Activated CD8-positive, alpha-beta memory T cell treated with anti-CD3 and anti-CD28 coated beads, Interleukin-2, amount 10 ng/mL, durations not matched to agents 7 days and 5 days (primary cell): ENCODE measurements at places on chromosomes 11 and 22. TPM values are rescaled to one million over a fixed set of nuclear protein-coding genes. Genes with fewer than 3 reads are reported as not detected.

Gene MUC6
- not detected for total RNA-seq

Gene TST
- total RNA-seq: 29.3 TPM

Gene HBB
- not detected for total RNA-seq

Gene CARNS1
- total RNA-seq: 1.3 TPM

Gene SELENOH
- 145 TPM for total RNA-seq

Gene SHISA8
- total RNA-seq: 0.30 TPM

Gene IFITM1
- 459 TPM for total RNA-seq

Gene CHRDL2
- not detected for total RNA-seq

Gene NXPE1
- total RNA-seq: not detected

Gene MISFA
- 1.8 TPM for total RNA-seq

Gene NCAM1
- total RNA-seq: 1.8 TPM

Gene MYBPC3
- not detected for total RNA-seq

Gene LRRC55
- total RNA-seq: not detected
